ENCODE measurements at places on chromosomes 6 and 20. TPM values are rescaled to one million over a fixed set of nuclear protein-coding genes. Genes with fewer than 3 reads are reported as not detected.

DNA sequence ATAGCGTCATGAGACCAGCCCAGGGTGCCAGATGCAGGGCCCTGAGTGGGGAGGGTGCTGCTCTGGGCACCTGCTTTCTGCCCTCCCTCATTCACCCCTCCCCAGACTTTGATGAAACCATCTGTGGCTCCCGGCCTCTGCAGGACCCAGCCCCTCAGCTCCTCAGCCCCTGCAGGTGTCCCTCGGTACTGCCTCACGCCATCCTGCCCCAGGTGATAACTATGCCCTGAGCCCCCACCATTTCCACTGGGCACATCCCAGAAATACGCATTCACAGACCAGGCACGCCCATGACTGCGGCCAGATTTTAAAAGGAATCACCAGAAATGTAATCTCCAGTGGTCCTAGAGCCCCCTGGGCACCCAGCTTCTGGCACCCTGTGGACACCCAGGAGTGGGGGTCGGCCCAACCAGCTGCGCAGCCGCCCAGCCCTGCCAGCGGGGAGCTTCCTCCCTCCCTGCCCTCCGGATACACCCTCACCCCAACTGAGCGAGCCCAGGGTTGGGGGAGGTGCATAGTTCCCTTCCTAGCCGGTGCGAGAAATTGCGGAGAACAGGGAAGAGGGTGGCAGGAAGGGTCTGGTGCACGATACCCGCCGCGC, 615 bp upstream of the NTSR1 start:
- ATAC-seq: no peak

GRCh38 chr20:8808202-8808535, 260.7 kb upstream of the PLCB4 start:
- no peak for ATAC-seq

DNA sequence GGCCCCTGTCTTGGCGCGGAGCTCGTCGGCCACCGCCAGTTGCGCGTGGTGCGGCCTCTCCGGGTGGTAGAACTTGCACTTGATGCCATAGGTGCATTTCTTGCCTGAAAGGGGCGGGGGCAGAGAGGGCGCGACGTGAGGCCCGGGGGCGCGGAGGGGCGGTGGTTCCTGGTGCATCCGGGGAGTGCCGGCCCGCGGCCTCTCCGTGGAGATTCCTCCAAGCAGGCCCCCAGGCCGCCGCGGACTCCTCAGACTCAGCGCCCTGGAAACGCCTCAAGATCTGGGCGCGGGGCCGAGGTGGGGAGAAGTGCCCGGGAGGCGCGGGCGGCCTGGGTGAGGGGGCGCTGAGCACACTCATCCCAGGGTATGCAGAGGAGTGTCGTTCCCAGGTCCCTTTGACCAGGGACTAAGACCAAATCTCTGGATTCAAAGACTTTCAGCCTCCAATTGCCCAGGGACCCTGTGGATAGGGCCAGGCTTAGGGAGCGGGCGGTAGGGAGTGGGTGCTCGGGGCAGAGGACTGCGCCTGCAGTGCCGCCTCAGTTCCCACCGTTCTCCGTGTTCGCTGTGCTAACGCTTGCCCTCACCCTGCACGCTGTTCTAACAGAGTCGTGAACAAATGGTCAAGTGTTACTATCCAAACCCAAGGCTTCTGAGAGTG, 33.3 kb downstream of the ZC3H12D start:
- no peak for ATAC-seq

DNA sequence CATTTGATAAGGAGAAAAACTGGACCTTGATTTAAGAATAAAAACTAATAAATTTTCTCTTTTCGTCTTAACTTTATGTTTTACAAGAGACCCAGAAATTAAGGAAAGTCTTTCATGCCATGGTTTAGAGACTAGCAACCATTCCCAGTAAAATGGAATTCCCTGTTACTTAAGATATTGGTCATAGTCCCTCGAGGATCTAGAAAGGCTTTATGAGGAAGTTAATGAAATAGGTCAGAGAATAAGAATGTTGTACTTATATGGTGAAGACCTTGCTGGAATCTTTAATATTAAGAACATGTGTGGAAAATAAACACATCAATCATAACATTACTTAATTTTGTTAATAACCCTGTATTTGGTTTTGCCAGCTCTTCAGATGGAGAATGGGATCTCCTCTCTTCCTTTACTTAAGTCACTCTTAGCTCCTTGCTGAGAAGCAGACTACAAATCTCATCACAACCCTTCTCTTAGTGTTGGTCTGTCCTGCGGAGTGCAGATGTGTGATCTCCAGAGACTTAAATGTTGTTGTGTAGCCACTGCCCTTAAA, 382.9 kb downstream of the QKI start:
- no peak for ATAC-seq

DNA sequence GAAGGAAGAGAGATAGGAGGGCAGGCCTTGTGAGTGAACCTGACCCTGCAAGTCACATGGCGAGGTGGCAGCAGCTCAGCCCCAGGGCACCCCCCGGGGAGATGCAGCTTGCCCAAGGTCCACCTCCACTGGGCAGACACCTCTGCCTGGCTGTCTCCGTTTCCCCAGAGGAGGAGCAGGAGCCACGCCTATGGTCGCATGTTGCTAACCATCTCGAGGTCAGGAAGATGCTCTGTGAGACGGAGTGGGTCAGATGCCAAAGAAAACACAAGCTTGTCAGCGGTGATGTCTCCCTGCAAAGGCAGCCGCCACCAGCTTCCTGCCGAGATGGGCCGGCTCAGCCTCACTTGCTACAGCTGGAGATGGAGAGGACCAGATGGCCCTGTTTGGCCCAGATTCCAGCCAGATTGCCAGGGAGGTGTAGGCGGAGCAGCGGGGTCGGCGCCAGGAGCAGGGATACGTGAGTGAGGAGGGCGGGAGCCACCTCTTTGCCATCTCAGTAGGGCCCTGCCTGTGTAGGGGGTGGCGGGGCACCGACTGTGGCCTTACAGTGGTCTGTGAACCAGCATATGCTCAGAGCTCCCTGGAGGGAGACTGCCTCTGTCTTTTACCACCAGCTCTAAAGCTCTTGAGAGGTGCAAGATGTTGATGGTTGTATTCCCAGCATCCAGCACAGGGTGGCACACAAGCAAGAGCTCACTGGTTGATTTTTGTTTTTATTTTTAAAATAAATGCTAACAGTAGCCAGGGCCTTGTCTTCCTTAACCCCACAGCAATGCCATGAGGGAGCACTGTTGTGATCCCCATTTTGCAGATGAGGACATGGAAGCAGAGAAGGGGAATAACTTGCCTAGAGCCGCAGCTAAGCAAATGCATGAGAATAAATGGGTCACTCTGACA, 42.9 kb upstream of the FAM83D start:
- no peak for ATAC-seq

The ATP5F1E gene
- 40.6 TPM for total RNA-seq

The FAM50B gene
- 15.1 TPM for total RNA-seq
